ENCODE measurements at places on chromosomes 16 and 17. TPM values are rescaled to one million over a fixed set of nuclear protein-coding genes. Genes with fewer than 3 reads are reported as not detected.

GRCh38 chr17:42659079-42659931, at the start of gene TUBG2:
TSS of gene TUBG2 (plus strand) at chr17:42659284. CDS start at chr17:42659504, 220 bp downstream.
- peak within 1 kb of the TSS; percentile 89 for H3K4me3 ChIP-seq
- H3K27me3 ChIP-seq = peaks cover 5% of the 10 kb centered on the region
- peaks cover 19% of the 10 kb centered on the region for H3K4me1 ChIP-seq
- no peaks in the 10 kb centered on the region for H3K36me3 ChIP-seq
- DNase-seq = peak; percentile 80
- H3K27ac ChIP-seq = peak within 1 kb of the TSS; percentile 79

OR1F1 gene
- not detected for total RNA-seq

DNA sequence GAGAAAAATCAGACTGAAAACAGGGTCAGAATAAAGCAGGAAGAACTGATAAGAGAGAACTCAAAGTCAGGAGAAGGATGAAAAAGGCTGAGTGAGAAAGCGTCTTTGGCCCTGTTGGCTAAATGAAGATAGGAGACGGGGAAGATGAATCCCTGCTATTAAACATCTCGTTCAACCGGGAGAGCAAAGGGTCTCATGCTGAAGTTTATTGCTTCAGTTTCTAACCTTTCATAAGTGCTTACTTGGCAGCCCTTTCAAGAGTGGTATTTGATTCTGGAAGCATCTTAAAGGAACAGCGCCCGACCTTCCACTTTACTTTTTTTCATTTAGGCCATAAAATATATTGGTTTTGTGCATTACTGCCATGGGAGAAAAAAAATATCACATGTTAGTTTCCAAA, 288.3 kb upstream of the RBFOX1 start:
- no peak overlapping the region for H3K27ac ChIP-seq
- no peak for DNase-seq
- H3K4me1 ChIP-seq = no peaks in the 10 kb centered on the region
- no peak overlapping the region for H3K4me3 ChIP-seq
- H3K36me3 ChIP-seq = no peaks in the 10 kb centered on the region
- H3K27me3 ChIP-seq = no peaks in the 10 kb centered on the region

DNA sequence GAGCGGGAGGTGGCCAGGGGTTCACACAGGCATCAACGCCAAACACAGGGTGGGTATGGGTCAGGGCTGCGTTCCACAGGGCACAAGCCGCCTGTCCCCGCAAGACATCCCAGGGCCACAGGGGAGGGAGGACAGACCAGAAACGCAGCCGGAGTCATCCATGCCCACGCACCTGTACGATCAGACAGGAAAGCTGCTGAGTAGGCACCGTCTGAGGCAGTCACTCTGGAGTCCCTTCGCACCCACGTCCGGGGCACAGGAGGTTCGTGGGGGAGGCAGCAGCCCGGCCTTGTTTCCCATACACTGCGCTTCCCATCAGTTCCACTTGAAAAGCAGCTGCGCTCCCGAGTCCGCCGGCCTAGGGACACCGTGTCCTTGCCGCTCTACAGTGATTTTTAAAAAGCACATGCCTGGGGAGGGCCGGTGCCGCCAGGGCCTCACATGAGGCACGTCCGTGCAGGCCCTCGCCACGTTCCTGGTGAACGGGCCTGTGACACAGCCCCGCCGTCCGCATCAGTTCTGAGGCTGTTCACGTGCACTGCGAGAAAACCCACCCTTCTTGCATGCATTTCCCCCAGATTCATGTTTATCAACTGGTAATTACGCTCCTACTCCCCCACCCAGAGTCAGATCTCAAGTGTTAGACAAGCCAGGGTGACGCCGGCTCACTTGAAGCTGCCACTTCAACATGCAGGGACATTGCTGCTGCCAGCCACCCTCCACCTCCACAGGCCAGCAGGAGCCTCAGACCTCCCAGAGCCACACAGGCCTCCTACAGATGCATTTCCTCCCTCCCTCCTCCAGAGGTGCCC, 34.8 kb downstream of the WDR45B start:
- H3K27me3 ChIP-seq = no peaks in the 10 kb centered on the region
- H3K27ac ChIP-seq = no peak overlapping the region
- no peak overlapping the region for H3K4me3 ChIP-seq

DNA sequence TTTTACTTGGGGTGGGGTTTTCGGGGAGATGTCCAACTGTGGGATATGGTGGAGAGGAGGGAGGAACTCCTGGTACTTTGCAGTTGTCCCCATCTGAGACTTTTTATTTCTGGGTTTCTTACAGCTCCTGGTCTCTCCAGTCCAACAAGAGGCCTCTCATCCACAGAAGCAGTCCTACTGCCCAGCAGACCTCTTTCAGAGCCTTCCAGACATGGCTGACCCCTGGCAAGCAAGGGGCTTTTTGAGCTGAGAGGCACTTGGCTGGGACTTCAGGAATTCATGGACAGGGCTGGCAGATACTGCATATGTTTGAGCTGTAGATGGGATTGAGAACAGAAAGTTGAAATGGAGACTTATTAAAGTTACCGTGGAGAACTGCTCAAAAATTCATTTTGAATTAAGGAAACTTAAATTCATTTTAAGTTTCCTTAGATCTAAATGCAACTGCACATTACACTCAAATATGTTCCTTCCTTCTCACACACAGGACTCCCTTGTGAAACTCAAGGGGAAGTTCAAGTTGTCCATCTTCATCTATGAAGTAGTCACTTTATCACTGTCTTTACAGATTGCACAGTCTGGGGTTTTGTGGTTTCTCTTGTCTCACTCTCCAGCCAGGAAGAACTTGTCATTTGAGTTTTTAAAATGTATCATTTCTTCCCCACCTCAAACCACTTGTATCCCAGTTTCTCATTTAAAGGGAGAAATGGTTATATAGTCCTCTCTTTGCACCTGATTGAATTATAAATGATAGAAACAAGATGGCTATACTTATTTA, 1.1 kb downstream of the LASP1NB start:
- H3K36me3 ChIP-seq = no peaks in the 10 kb centered on the region
- no peaks in the 10 kb centered on the region for H3K27me3 ChIP-seq
- H3K27ac ChIP-seq = peak overlapping the region; percentile 36
- H3K4me3 ChIP-seq = peak overlapping the region; percentile 71
- DNase-seq = no peak

DNA sequence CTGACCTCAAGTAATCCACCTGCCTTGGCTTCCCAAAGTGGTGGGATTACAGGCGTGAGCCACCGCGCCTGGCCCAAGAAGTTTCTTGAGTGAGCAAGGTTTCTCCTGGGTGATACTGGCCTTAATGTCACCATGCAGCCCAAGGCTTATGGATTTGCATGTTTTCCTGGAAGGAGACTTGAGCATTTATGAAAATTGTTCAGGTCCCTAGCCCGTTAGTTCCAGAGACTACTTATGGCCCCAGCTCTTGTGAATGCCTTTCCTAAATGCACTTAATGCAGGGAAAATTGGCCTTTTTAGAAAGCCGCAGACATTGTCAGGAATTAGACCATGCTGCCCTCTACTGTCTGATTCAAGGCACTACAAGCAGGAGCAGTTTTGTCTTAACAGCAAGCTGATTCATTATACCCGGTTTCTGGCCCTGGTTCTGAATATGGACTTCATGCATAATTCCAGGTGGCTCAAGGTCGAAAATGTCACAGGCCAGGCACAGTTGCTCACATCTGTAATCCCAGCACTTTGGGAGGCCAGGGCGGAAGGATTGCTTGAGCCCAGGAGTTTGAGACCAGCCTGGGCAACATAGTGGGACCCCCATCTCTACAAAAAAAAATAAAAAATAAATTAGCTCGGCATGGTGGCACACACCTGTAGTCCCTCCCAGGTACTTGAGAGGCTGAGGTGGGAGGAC, 91.3 kb downstream of the SNX29 start:
- H3K27me3 ChIP-seq = no peaks in the 10 kb centered on the region
- H3K4me3 ChIP-seq = no peak overlapping the region
- DNase-seq = peak; percentile 53
- H3K36me3 ChIP-seq = no peaks in the 10 kb centered on the region
- H3K27ac ChIP-seq = no peak overlapping the region

DNA sequence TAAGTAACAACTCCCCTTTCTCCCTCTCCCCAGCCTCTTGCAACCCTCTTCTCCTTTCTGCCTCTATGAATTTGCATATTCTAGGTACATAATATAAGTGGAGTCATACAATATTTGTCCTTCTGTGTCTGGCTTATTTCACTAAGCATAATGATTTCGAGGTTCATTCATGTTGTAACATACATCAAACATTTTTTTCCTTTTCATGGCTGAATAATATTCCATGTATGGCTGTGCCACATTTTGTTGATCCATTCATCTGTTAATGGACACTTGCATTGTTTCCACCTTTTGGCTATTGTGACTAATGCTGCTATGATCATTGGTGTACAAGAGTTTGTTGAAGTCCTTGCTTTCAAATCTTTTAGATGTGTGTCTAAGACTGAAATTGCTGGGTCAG, 17.6 kb upstream of the FA2H start:
- DNase-seq = no peak
- H3K27me3 ChIP-seq = peaks cover 14% of the 10 kb centered on the region
- H3K4me1 ChIP-seq = no peaks in the 10 kb centered on the region
- H3K4me3 ChIP-seq = no peak overlapping the region
- no peaks in the 10 kb centered on the region for H3K36me3 ChIP-seq

ACSM3 gene
- total RNA-seq = 16.6 TPM

GRCh38 chr17:47470836-47471235, 60.1 kb upstream of the NPEPPS start:
- DNase-seq = no peak
- H3K4me1 ChIP-seq = peaks cover under 1% of the 10 kb centered on the region
- peaks cover 13% of the 10 kb centered on the region for H3K36me3 ChIP-seq
- H3K4me3 ChIP-seq = no peak overlapping the region
- no peaks in the 10 kb centered on the region for H3K27me3 ChIP-seq
- no peak overlapping the region for H3K27ac ChIP-seq

DNA sequence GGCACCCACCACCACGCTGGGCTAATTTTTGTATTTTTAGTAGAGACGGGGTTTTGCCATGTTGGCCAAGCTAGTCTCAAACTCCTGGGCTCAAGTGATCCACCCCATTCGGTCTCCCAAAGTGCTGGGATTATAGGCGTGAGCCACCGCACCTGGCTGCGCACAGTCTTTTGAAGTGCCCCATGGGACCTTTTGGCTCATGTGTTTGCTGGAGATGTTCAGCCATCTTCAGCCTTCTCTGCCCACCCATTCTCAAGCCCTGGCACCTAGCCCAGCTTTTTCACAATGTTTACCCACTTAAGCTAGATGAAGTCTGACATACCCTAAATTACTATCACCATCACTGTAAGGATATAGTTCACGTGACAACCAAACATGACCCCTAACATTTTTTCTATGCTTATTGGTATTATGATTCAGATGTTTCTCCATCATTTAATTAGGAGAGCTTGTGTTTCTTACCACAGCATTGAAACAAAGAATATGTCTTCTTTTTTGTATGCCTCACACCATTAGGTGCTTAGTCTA, 32.3 kb downstream of the PECAM1 start:
- H3K4me3 ChIP-seq = no peak overlapping the region
- DNase-seq = no peak
- no peaks in the 10 kb centered on the region for H3K27me3 ChIP-seq
- peaks cover 45% of the 10 kb centered on the region for H3K36me3 ChIP-seq
- no peak overlapping the region for H3K27ac ChIP-seq
- peaks cover 43% of the 10 kb centered on the region for H3K4me1 ChIP-seq

NLRC5 gene
- 153 TPM for total RNA-seq

KRT40 gene
- total RNA-seq = not detected

GRCh38 chr17:76989519-76989918, 121.3 kb downstream of the MGAT5B start:
- H3K4me3 ChIP-seq = no peak overlapping the region
- DNase-seq = no peak
- H3K27ac ChIP-seq = no peak overlapping the region
- H3K4me1 ChIP-seq = peaks cover 7% of the 10 kb centered on the region

RNF43 gene
- total RNA-seq = 0.34 TPM

MT1F gene
- total RNA-seq = 9.0 TPM

COX6A2 gene
- total RNA-seq = not detected

CBFB gene
- total RNA-seq = 114 TPM

NLGN2 gene
- 10.9 TPM for total RNA-seq

DNA sequence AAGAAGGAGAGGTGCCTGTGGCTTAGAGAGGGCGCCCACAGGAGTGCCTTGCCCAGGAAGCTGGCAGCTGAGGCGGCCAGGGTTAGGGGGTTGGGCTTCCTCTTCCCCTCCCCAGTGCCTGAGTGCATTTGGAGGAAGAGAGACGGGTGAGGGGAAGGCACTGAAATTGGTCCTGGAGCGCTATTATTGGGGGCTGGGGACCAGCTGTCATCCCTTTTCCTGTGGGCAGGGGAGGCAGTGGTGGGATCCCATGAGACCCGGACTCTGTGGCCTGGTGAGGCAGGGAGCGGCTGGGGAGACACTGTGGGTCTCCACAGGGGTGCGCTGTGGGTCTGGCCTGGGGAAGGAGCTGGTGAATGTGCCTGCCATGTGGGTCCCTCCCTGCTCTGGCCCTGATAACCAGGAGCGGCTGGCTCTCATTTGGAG, 259.7 kb downstream of the SEC14L1 start:
- peaks cover 80% of the 10 kb centered on the region for H3K4me1 ChIP-seq
- DNase-seq = peak; percentile 86
- H3K27ac ChIP-seq = peak overlapping the region; percentile 92
- no peaks in the 10 kb centered on the region for H3K27me3 ChIP-seq
- H3K36me3 ChIP-seq = peaks cover 24% of the 10 kb centered on the region

DNA sequence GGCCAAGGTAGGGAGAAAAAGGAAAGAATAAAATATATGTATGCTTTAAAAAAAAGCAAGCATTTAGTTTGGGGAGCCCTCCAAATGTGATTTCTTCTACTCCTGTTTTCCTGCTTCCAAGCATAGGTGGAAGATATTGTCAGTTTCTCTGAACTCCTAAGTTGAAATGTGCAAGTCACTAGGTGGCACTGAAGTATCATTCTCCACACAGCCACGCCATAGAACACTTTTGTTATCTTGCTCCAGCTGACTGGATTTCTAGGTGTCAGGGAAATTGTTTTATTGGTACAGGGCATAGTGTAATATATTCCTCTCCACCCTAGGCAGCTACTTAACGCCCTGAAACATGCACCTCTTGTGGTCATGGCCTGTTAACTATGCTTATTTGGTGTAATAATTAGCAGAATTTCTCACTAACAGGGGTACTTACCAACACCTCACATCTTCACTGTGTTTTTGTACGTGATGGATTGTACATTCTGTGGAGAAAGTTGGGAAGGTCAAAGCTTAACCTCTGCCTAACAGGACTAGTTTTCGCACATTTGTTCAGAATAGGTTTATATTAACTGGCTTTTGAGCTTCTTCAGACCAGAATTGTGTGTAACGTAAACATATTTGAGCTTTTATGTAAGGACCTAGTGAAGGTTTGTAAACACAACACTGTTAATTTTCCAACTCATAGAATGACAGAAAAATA, 69.3 kb downstream of the FTO start:
- peaks cover 32% of the 10 kb centered on the region for H3K4me1 ChIP-seq
- no peak overlapping the region for H3K4me3 ChIP-seq
- H3K36me3 ChIP-seq = no peaks in the 10 kb centered on the region

OR3A3 gene
- not detected for total RNA-seq

GRCh38 chr17:36546418-36547093, 1.8 kb downstream of the GGNBP2 start:
- H3K4me1 ChIP-seq = peaks cover 35% of the 10 kb centered on the region
- H3K27ac ChIP-seq = peak overlapping the region; percentile 96
- H3K4me3 ChIP-seq = peak overlapping the region; percentile 98
- no peak for DNase-seq
